WERI-Rb-1 (cell line): ENCODE measurements at places on chromosomes 6 and 20.

DNA sequence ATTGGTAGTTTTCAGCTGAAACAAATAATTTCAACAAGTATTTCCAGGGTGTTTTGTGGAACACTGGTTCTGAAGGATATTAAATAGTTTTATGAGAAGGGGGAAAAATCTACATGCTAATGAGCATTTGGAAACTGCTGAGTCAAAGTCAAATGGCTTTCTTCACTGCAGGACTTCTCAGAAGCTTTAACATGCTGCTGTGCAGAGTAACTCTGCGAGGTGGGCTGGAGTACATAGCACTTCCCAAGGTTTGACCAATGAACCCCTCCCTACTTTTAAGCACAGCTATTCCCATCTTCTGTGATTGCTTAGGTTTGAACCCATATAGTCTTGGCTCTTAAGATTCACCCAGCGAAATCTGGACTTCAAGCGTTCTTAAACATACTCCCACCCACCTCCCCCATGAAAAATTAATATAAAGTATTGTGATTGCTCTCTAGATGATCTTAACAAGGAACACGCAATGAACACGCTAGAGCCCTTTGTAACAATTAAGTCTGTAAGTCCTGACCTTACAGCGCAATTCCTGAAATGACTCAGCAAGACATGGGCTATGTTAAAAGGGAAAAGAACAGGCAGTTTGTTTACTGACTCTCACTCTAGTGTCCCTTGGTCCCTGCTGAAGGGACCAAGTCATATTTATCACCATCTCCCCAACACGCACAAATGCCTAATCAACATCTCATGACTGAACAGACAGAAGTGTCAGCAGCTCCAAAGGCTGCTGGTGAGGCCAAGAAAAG lies 105.2 kb downstream of the NFATC2 start:
- no peak for DNase-seq

DNA sequence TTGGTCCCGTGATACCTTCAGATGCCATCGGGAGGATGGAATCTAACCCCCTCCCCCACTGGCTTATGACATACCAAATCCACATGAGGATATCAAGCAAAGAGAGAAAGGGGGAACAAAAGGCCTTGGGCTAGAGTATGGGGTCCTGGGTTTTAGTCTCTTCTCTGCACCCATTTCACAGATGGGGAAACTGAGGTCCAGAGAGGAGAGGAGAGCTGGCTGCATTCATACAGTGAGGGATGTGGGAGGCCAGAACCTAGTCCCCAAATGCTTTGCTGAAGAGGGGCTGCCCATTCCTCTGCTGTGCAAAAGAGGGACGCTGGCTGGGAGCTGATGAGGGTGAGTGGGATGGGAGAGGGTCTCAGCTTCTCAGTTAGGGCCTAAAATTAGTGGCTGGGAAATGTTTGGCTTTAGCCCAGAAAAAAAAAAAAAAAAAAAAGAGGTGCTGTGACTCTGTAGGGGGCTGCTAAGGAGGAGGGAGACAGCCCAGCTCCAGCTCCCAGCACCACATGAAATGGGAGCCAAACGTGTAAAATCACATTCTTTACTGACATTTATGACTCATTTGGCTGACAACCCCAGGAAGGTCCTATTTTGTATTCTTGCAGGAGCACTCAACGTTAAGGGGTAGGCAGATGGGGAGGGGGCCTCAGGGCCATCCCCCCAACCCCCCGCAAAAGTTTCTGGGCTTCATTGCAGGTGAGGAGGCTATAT lies 11.9 kb downstream of the XKR7 start:
- DNase-seq, result no peak

GRCh38 chr20:62323146-62323979 lies 20.6 kb downstream of the ADRM1 start:
- DNase-seq, result no peak

GRCh38 chr20:46206025-46206424 lies 87.9 kb downstream of the CD40 start:
- no peak for DNase-seq

DNA sequence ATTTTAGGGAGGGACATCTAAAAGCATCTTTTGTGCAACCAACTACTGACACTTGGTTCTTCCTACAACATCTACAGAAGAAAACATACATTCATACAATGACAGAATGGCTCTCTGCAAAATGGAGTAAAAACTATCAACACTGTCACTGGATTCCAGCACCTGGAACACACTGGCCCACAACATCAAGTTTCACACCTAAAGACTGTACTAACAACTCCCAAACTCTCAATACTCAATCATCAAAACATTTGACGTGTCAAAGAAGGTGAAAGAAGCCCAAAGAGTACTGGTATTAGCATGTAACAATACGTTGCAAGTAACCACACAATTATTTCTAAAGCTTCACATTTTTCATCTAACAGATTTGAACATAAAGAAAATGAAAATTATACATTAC lies 2.1 kb downstream of the CPNE1 start:
- DNase-seq, result no peak

- DNase-seq, result peak; percentile 98
Measured at GRCh38 chr6:5030596-5031136, 26.8 kb upstream of the RPP40 start.

- peak; percentile 17 for DNase-seq
Measured at GRCh38 chr6:81465859-81466258, 286.6 kb downstream of the TENT5A start.

DNA sequence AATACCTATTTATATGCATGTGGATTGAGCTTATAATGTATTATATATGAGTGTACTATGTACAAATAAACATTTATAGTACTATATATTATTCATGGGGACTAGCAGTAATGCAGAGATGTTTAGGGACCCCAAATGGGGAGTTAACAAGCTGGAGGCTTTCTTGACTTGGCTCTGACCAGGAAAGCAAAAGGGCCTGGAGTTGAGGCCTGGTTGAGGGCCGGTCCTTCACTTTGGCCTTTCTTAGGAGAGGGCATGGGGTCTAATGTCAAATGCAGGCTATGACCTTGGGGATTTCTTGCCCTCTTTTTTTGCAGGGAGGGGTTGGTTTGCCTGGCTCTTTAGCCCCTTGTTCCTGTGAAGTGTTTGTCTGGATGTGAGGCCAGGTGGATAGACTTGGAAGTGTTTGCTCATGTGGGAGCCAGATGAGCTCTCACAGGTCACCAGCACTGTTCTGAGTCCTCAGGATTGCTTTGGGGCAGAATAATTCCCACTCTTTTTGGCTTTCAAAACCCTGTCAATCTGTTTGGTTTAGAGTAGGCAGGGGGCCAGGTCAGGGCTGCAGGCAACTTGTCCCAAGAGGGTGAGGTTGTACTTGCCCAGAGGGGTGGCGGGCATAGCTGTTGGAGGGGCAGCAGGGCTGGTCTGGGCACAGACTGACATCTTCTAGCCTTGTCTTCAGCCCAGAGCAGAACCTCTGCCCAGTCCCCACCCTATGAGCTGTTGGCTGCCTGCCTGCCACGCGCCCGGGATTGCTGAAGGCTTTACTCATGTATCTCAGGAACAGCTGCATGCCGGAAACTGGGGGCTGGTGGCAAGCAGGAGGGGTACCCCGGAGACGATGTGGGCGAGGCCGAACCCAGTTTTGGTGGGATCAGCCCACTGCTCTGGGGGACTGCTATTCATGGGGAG lies 14.6 kb downstream of the TJAP1 start:
- DNase-seq, result no peak

DNA sequence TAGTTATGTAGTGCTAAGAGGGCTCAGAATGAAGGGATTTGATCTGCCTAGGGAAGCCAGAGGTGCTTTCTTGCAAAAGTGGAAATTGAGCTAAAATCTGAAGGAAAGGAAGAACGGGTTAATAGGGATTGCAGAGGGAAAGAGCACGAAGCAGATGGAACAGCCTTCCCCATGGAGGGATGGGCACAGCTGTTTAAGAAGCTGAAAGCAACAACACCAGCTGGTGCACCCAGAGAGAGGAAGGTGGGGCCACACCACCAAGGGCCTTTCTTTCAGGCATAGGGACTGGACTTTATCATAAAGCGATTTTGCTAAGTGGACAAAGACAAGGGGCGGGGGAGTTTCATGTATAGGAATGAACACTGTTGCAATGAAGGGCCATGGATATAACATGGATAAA lies 65.8 kb upstream of the SNRPB2 start:
- DNase-seq, result peak; percentile 80

DNA sequence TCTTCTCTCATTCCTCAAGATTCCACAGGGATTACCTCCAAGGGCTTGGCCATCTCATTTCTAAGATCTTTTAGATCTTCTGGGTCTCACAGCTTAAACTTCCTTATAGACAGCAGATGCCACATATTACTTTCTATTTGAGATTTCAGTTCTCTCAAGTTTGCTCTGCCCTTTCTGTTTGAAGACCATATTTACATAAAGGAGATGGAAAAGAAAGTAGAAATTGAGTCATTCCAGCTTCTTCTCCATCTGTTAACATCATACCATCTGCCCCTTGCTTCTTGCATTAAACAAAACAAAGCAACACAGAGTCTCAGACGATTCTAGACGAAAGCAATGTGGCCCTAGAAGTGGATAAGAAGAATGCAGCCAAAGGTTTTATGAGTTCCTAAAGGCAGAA lies 203.4 kb downstream of the TTLL2 start:
- no peak for DNase-seq

GRCh38 chr6:108052706-108053105 lies 21.8 kb downstream of the OSTM1 start:
- DNase-seq, result no peak

DNA sequence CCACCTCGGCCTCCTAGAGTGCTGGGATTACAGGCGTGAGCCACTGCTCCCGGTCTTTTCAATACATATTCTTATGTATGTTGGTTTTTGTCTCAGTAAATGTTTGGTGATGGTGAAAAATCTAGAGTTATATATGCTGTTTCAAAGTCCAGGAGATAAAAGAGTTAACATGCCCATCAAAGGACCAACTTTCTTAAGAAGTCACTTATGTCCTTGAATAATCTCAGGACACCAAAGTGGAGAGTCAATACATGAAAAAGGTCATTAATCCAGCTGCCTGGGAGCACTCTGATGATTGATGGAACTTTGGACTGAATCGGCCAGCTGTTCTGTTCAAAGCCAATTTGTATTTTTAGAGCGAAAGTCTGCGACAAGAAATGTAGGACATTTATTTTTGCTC lies 59.8 kb upstream of the HDAC2 start:
- no peak for DNase-seq
